ENCODE measurements at places on chromosomes 6 and 20. TPM values are rescaled to one million over a fixed set of nuclear protein-coding genes. Genes with fewer than 3 reads are reported as not detected.

- no peak for DNase-seq
Measured at GRCh38 chr20:57048027-57048869, 218.2 kb downstream of the BMP7 start.

GRCh38 chr6:42255050-42255449, 37.4 kb upstream of the MRPS10 start:
- no peak for DNase-seq

GRCh38 chr20:46930640-46931339, 36.1 kb downstream of the EYA2 start:
- DNase-seq = no peak

DNA sequence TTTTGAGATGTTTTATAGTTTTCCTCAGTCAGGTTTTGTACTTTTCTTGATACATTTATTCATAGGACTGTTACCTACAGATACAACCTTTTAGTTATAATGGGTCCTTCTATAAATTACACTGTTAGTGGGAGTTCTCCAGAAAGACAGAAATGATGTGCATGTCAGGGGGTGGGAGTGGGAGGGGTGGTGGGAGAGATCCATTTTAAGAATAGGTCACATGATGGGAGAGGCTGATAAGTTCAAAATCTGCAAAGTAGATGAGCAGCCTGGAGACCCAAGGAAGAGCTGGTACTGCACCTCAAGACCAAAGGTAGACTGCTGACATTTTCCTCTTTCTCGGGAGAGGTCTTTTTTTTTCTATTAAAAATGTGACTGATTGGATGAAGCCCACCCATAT, 408.0 kb upstream of the GJE1 start:
- no peak for DNase-seq

- no peak for DNase-seq
Measured at GRCh38 chr6:97110149-97110548, 172.9 kb downstream of the MMS22L start.

- no peak for DNase-seq
Measured at GRCh38 chr6:76381612-76382011, 309.1 kb upstream of the IMPG1 start.

GRCh38 chr6:111922454-111923297, 49.4 kb upstream of the FYN start:
- no peak for DNase-seq

DNA sequence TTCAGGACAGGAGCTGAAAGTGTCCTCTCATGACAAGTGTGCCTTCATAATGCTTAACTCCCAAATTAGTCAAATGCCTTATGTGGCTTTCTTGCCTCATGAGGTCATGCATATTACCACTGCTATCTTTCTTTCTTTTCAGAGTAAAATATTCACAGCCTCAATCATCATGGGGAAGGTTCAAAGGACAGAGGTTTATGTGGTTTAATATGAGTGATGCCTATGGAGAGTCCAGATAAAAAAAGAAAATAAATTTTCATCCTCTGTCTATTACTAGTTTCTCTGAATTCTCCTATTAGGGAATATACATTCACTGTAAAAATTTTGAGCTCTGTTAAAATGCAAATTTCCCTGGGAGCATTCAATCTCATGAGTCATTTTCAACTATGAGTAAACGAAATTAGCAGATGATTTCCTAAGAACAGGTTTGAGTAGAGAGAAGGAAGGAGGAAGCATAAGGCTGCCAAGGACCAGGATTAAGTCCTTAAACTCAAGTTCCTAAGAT, 396.9 kb upstream of the ADGRB3 start:
- no peak for DNase-seq

PRDM13 gene
- not detected for total RNA-seq

Measured in right cardiac atrium (tissue), 5 donors.